ENCODE measurements at places on chromosomes 6 and 20.

- DNase-seq = no peak
Measured at GRCh38 chr20:39890697-39891096, 798.3 kb downstream of the MAFB start.

DNA sequence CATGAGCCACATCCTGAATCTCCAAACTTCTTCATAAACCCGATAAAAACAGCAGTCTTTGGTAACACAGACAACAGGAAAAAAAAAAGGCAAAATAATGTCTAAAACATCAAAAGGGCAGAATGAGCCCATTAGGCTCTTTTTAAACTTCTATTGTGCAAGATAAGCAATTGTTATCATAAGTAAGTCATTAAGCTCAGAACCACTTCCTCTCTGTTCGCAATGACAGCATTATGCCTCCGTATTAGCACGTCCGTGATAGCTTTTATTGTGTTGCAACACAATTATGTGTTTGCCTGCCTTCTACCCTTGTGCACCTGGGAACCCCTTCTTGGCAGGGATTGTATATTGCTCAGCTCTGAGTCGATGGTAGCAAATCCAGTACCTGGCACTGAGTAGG is 147.1 kb downstream of the LRFN2 start:
- DNase-seq = no peak

GRCh38 chr6:101195588-101195987 is 197.9 kb upstream of the GRIK2 start:
- no peak for DNase-seq

DNA sequence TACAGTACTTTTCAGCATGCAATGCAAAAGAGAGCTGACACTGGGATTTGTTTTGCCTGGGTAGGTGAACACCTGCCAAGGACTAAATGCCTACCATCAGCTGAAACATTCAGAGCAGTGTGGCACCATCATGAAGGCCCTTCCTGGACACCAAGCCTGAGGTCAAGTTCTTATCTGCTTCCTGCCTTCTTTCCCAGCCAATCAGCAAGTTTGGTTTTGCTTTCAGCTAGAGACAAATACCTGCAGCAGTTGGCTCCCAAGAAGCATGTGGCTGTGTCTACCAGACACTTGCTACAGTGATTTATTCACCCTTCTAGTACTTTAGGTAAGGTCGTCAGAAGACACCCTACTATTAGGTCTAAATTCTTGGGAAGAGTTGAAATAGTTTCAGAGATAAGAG is 112.8 kb downstream of the TBX18 start:
- DNase-seq = no peak

DNA sequence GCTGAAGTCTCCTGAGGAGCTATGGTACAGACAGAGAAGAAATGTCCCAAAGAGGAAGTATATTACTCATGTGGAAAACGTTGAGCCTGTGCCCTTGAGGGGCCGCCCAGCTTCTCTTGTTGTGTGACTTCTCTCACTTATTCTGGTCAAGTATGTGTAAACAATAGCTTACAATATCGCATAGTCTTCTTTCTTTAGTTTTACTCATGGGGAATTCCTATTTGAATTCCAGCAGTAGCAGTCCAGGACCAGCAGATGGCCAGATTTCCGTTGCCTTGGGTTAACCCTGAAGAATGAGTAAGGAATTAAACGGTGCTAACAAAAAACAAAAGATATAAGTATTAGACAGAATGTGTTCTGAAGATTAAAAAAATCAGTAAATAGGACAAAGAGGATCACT is 522.0 kb upstream of the GJE1 start:
- no peak for DNase-seq

- no peak for DNase-seq
Measured at GRCh38 chr6:331622-332521, 39.6 kb downstream of the DUSP22 start.

GRCh38 chr6:134410541-134410940 is 92.6 kb upstream of the SGK1 start:
- no peak for DNase-seq

DNA sequence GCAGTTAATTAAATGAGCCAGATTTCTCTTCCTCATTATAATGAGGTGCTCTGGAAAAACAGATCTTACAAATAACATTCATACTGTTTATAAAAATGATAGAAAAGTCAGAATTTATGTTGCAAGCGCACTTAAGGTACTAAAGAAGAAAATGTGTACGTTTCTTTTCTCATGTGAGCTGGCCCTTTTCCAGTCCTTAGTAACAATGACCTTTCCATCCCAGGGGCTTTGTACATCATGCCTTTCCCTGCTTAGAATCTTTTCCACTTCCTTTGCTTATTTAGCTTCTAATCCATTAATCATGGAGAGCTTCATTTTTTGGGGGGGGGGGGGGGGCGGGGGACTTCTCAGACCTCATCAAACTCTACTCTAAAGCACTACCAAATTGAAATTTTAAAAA is 4.8 kb downstream of the FBXO5 start:
- DNase-seq = no peak

- DNase-seq = no peak
Measured at GRCh38 chr6:15491986-15492269, 170.9 kb downstream of the DTNBP1 start.

DNA sequence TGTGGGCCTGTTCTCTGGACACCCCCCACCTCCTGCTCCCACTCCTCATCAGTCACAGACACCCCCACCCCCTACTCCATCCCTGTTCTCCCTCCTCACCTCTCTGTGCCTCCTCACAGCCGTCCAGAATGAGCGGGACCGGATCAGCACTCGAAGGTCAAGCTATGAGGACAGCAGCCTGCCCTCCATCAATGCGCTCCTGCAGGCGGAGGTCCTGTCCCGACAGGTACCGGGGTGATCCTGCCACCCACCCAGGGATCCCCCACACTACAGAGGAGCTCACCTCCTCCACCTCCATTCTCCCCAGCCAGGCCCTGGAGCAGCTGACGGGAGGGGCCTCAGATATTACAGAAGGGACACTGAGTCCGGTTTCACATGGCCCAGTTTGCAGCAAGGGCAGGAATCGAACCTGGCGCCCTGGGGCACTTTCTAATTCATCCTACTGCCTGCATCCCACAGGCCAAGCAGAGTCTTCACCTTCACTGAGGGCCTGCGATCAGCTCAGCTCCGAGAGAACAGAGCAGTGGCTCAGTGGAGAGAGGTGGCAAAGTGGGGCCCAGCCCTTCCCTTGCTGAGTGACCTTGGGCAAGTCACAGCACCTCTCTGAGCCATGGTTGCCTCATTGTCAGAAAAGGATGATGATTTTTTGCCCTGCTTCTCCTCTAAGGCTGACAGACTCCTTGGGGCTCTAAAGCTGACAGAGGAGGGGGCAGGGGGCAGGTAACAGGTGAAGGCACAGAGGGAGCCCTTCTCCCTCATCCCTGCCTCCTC is 58.3 kb downstream of the HNF4A start:
- no peak for DNase-seq

GRCh38 chr6:35069262-35069661 is 71.9 kb downstream of the TCP11 start:
- no peak for DNase-seq

- no peak for DNase-seq
Measured at GRCh38 chr20:36926653-36927200, 24.8 kb downstream of the SAMHD1 start.

DNA sequence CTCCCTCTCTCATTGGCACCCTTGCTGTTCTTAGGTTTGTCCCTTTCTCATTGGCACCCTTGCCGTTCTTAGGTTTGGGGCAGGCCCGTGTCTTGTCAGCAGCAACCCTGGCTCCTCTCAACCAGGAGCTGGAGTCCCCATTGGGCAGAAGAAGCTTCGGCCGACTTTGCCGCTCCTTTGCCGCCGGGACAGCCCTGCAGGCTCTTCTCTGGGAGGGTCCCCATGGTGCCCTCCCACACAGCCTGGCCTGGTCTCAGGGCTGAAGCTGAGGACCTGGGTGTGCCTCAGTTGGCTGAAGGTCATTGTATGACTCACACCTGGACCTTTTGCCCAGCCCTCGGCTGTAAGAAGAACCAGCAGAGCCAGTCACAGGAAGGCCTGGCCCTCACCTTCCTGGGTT is 59.6 kb downstream of the PPP1R14C start:
- no peak for DNase-seq

GRCh38 chr6:157471895-157472686 is 91.1 kb downstream of the ZDHHC14 start:
- no peak for DNase-seq

DNA sequence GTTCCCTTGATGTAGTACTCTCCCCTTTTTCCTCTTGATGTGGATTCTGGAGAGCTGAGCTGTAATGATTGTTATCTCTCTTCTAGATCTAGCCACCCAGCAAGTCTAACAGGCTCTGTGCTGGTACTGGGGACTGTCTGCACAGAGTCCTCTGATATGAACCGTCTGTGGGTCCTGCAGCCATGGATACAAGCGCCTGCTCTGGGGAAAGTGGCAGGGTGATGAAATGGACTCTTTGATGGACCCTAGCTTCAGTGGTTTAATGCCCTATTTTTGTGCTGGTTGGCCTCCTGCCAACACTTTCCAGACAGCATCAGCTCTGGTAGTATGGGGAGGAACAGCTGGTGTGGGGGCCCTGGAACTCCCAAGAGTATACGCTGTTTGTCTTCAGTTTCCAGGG is 216.3 kb downstream of the ADGRG6 start:
- DNase-seq = no peak

Measured in CD4-positive, alpha-beta T cell treated with Interleukin-1 beta for 1 hour (primary cell).